ENCODE measurements at places on chromosomes 3 and 15. TPM values are rescaled to one million over a fixed set of nuclear protein-coding genes. Genes with fewer than 3 reads are reported as not detected.
A peak's percentile ranks its signal among the peaks of the same experiment; 100 is the strongest.

GRCh38 chr15:42151736-42152135 lies 4.7 kb downstream of the PLA2G4F start:
- no peak overlapping the region for H3K27ac ChIP-seq
- H3K36me3 ChIP-seq: no peaks in the 10 kb centered on the region
- no peaks in the 10 kb centered on the region for H3K27me3 ChIP-seq
- no peak overlapping the region for H3K4me3 ChIP-seq
- DNase-seq: no peak

DNA sequence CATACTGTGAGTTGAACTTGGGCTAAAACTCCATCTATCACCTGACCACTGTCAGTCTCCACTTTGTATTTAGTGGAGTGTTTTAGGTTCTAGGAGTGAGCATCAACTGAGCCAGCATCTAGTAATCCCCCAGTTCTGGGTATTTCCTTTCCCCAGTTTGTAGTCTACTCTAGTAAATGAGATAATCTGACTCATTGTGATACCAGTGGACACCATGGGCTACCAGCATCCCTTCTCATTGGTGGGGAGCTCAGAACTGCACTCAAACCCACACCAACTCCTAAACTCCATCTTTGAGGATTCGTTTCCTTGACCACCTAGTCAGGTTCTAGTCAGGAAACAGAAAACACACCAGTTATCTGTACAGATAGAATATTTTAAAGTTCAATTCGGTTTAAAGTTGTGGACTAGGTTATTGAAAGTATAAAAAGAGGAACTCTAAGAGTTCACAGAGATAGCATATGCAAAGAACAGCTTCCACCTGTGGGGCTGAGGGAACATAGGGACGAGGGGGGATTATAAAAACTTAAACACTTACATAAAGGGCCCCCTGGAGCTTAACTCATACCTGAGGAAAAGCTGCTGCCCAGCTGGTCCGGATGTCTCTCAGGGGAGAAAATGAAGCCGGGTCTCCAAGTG lies 36.0 kb downstream of the LEO1 start:
- no peak overlapping the region for H3K27ac ChIP-seq
- no peak overlapping the region for H3K4me3 ChIP-seq
- H3K27me3 ChIP-seq: no peaks in the 10 kb centered on the region
- no peaks in the 10 kb centered on the region for H3K4me1 ChIP-seq

GRCh38 chr3:168671091-168671490 lies 575.4 kb upstream of the GOLIM4 start:
- H3K36me3 ChIP-seq: no peaks in the 10 kb centered on the region
- H3K4me1 ChIP-seq: no peaks in the 10 kb centered on the region
- H3K27ac ChIP-seq: no peak overlapping the region
- DNase-seq: no peak
- H3K27me3 ChIP-seq: no peaks in the 10 kb centered on the region

VWA5B2 gene
- not detected for total RNA-seq

NISCH gene
- 205 TPM for total RNA-seq

DNA sequence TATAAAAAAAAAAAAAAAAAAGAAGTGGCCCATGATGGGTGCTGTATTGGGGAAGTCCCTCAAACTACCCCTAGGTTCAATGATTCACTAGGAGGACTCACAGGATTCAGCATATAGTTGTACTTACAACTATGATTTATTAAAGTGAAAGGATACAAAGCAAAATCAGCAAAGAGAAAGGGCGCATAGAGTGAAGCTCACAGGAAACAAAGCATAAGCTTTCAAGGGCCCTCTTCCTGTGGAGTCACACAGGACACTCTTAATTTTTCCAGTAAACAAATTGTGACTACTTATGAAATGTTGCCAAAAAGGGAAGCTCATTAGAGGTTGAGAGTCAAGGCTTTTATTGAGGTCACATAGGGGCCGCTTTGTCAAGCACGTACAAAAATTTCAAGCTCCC lies 153.7 kb upstream of the GAP43 start:
- no peaks in the 10 kb centered on the region for H3K27me3 ChIP-seq
- no peak overlapping the region for H3K4me3 ChIP-seq
- no peaks in the 10 kb centered on the region for H3K36me3 ChIP-seq

DNA sequence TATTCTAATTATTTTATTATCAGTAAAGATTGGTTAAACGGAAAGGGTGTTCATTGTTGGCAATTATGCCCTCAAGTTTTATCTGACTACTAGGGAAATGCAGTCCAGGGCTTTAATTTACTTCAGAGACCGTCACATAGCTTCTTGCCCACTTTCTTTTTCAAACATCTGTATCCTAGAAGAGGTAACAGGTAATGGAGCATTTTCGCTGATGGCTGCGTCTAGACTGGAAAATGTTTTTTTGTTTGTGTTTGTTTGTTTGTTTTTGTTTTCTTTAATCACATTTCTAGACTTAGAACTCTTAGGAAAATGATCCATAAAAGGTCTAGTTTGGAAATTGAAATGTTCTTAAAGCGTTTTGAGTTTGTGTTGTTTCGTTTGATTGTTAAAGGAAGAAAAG lies 71.4 kb downstream of the ANXA2 start:
- H3K27me3 ChIP-seq: peaks cover 23% of the 10 kb centered on the region
- H3K4me1 ChIP-seq: no peaks in the 10 kb centered on the region
- no peaks in the 10 kb centered on the region for H3K36me3 ChIP-seq
- H3K4me3 ChIP-seq: no peak overlapping the region

GRCh38 chr15:32849769-32850668 lies 132.2 kb downstream of the GREM1 start:
- no peak overlapping the region for H3K4me3 ChIP-seq
- H3K27ac ChIP-seq: no peak overlapping the region
- no peaks in the 10 kb centered on the region for H3K36me3 ChIP-seq
- DNase-seq: no peak
- H3K4me1 ChIP-seq: no peaks in the 10 kb centered on the region

DNA sequence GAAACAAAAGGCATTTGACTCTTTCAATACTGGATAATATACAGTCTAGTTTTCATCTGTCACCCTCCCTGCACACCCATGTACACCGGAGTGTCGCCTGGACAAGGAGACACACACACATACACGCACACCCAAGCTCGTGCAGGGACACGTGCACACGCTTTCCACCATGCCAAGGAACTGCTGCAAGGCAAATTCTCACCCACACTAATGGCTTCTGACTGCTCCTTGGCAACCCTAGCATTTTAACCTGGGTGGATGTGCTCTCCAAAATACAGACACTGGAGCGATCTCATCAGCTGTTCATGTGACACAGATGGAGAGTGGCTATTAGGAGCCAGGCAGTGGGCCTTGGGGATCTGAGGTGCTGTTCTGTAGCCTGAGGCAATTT lies 61.6 kb downstream of the MEIS2 start:
- no peaks in the 10 kb centered on the region for H3K36me3 ChIP-seq
- H3K4me1 ChIP-seq: no peaks in the 10 kb centered on the region
- no peak overlapping the region for H3K27ac ChIP-seq
- H3K4me3 ChIP-seq: no peak overlapping the region

DNA sequence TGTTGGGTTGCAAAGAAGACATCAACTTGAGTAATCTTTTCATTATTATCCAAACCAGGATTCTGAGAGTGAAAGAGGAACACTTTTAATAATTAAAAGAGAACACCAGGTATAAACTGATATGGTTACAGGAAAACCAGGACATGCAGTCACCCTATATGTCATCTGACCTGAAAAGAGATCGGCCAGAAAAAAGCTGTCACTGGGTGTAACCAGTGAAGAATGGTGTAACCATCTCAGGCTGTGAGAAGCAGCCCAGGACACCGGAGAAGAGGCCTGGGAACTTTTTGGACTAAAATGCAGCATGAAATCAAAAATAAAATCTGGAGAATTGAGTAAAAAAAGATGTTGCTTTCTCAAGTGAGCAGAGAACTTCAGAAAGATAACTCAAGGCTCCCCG lies 10.1 kb upstream of the CCDC80 start:
- H3K27ac ChIP-seq: no peak overlapping the region
- no peaks in the 10 kb centered on the region for H3K36me3 ChIP-seq
- DNase-seq: no peak
- H3K4me3 ChIP-seq: no peak overlapping the region
- no peaks in the 10 kb centered on the region for H3K4me1 ChIP-seq
- H3K27me3 ChIP-seq: no peaks in the 10 kb centered on the region

- H3K27me3 ChIP-seq: no peaks in the 10 kb centered on the region
- DNase-seq: no peak
- no peaks in the 10 kb centered on the region for H3K36me3 ChIP-seq
- no peak overlapping the region for H3K4me3 ChIP-seq
- H3K27ac ChIP-seq: no peak overlapping the region
Measured at GRCh38 chr3:169218314-169218983, 445.1 kb downstream of the MECOM start.

- no peak overlapping the region for H3K27ac ChIP-seq
- DNase-seq: no peak
- no peak overlapping the region for H3K4me3 ChIP-seq
Measured at GRCh38 chr15:29055876-29056275, 170.1 kb downstream of the APBA2 start.

DNA sequence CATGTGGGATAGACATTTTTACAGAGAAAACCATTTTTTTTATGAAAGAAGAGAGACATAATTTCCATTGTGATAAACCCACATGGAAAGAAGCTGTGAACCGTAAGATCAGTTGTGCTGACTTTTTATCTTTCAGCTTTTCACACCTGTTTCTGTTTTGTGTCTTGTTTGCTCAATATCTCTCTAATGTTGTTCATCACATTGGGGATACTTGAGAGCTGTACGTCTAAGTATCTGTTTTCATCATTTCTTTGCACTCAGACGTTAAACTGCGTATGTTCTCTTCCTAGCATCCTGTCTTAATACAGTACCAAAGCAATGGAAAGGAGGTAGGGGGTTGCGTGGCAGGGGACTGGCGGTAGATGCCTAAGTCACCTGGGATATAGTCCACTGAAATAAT lies 449.0 kb downstream of the NAALADL2 start:
- no peak overlapping the region for H3K4me3 ChIP-seq
- no peak for DNase-seq

- no peak for DNase-seq
- no peak overlapping the region for H3K4me3 ChIP-seq
- no peaks in the 10 kb centered on the region for H3K4me1 ChIP-seq
- H3K27ac ChIP-seq: no peak overlapping the region
- H3K36me3 ChIP-seq: no peaks in the 10 kb centered on the region
- H3K27me3 ChIP-seq: no peaks in the 10 kb centered on the region
Measured at GRCh38 chr3:72118628-72119027, 333.7 kb upstream of the PROK2 start.

OR5K2 gene
- total RNA-seq: not detected

GRCh38 chr3:20325563-20325962 lies 139.6 kb upstream of the SGO1 start:
- H3K27ac ChIP-seq: no peak overlapping the region
- no peak overlapping the region for H3K4me3 ChIP-seq
- no peaks in the 10 kb centered on the region for H3K4me1 ChIP-seq
- no peaks in the 10 kb centered on the region for H3K36me3 ChIP-seq

GRCh38 chr15:43511012-43511885 lies 6.2 kb upstream of the MAP1A start:
- H3K36me3 ChIP-seq: no peaks in the 10 kb centered on the region
- H3K4me3 ChIP-seq: peak overlapping the region; percentile 57
- H3K27ac ChIP-seq: peak overlapping the region; percentile 52

GRCh38 chr15:55742927-55743728 lies at the start of gene PRTG:
Gene PRTG (minus strand): TSS chr15:55743152. CDS start chr15:55742931, 221 bp downstream.
- H3K4me1 ChIP-seq: peaks cover 12% of the 10 kb centered on the region
- peaks cover 22% of the 10 kb centered on the region for H3K27me3 ChIP-seq
- no peaks in the 10 kb centered on the region for H3K36me3 ChIP-seq
- peak within 1 kb of the TSS; percentile 45 for H3K4me3 ChIP-seq

GRCh38 chr15:90895571-90896117 lies 7.5 kb upstream of the MAN2A2 start:
- no peaks in the 10 kb centered on the region for H3K36me3 ChIP-seq
- H3K4me3 ChIP-seq: no peak overlapping the region
- DNase-seq: no peak

- no peaks in the 10 kb centered on the region for H3K36me3 ChIP-seq
- no peaks in the 10 kb centered on the region for H3K27me3 ChIP-seq
- DNase-seq: peak; percentile 32
- no peaks in the 10 kb centered on the region for H3K4me1 ChIP-seq
- H3K4me3 ChIP-seq: no peak overlapping the region
Measured at GRCh38 chr3:48232734-48233133, 8.2 kb upstream of the ZNF589 start.

TMEM212 gene
- not detected for total RNA-seq

STXBP5L gene
- not detected for total RNA-seq

GRCh38 chr3:150703299-150703755 lies 393 bp downstream of the ERICH6 start:
- H3K36me3 ChIP-seq: no peaks in the 10 kb centered on the region
- peak overlapping the region; percentile 82 for H3K27ac ChIP-seq
- DNase-seq: peak; percentile 50
- H3K27me3 ChIP-seq: no peaks in the 10 kb centered on the region

GRCh38 chr3:136437043-136437442 lies 186.9 kb downstream of the PCCB start:
- peaks cover 6% of the 10 kb centered on the region for H3K36me3 ChIP-seq
- H3K4me1 ChIP-seq: no peaks in the 10 kb centered on the region
- H3K27ac ChIP-seq: no peak overlapping the region
- no peaks in the 10 kb centered on the region for H3K27me3 ChIP-seq

DNA sequence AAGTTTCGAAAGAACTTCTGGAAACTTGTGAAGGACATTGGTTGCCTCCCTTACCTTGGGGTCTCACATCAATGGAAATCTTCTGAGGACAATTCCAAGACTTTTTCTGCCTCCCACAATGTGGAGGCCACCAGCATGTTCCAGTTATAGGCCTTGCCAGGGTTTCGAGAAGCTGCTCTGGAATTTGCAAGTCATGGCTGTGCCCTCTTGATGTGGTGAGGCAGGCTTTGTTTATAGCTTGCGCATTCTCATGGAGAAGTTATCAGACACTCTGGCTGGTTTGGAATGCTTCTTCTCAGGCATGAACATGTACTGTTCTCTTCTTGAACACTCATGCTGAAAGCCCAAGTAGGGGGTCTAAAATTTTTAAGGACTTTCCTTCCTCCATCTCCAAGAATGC lies 4.1 kb downstream of the CXCR6 start:
- DNase-seq: no peak
- no peaks in the 10 kb centered on the region for H3K27me3 ChIP-seq
- no peak overlapping the region for H3K4me3 ChIP-seq
- H3K4me1 ChIP-seq: peaks cover 97% of the 10 kb centered on the region

- H3K36me3 ChIP-seq: no peaks in the 10 kb centered on the region
- H3K27me3 ChIP-seq: no peaks in the 10 kb centered on the region
- DNase-seq: no peak
- H3K4me3 ChIP-seq: no peak overlapping the region
Measured at GRCh38 chr15:68774521-68775235, 46.0 kb downstream of the ANP32A start.

- H3K4me1 ChIP-seq: no peaks in the 10 kb centered on the region
- H3K36me3 ChIP-seq: no peaks in the 10 kb centered on the region
- no peak overlapping the region for H3K4me3 ChIP-seq
- H3K27me3 ChIP-seq: no peaks in the 10 kb centered on the region
Measured at GRCh38 chr3:56048331-56048730, 419.9 kb downstream of the ERC2 start.

SPINT1 gene
- total RNA-seq: 3.8 TPM

DNA sequence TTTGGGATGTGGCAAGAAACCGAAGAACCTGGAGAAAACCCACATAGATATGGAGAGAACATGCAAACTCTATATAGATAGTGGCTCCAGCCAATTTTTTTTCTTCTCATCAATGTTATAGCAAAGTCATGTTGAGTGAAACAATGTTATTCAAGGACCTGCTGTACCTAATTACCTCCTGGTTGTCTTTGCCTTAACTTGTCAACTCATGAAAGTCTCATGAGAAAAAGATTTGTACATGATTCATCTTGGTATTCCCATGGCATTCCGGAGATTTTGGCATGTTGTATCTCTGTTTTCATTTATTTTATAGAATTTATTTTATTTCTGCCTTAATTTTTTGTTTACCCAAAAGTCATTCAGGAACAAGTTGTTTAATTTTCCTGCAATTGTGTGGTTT lies 303.8 kb upstream of the CDIN1 start:
- no peaks in the 10 kb centered on the region for H3K27me3 ChIP-seq
- H3K4me3 ChIP-seq: no peak overlapping the region
- H3K36me3 ChIP-seq: no peaks in the 10 kb centered on the region
- H3K27ac ChIP-seq: no peak overlapping the region
- H3K4me1 ChIP-seq: no peaks in the 10 kb centered on the region
- DNase-seq: no peak

All from CD4-positive, alpha-beta memory T cell (primary cell).